GOT3 (cell line): ENCODE measurements at places on chromosomes 5 and 9.

- no peak for DNase-seq
These were observed 46.3 kb downstream of the MAST4 start for GRCh38 chr5:66642538-66642937.

- DNase-seq = no peak
These were observed 71.4 kb upstream of the CHD1 start for GRCh38 chr5:99000221-99000620.

GRCh38 chr5:147578228-147579024 is 68.6 kb upstream of the DPYSL3 start:
- DNase-seq = no peak

DNA sequence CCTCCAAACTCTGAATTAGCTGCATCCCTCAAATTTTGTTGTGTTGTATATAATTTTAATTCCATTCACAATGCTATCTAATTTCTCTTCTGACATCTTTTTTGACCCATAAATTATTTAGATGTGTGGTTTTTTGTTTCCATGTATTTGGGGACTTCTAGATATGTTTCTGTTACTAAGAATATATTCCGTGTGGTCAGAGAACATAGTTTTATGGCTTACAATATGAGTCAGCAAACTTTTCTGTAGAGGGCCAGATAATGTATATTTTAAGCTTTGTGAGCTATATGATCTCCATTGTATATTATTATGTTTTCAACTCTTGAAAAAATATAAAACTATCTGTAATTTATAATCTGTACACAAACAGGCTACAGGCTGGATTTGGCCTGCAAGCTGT is 33.4 kb downstream of the MVB12B start:
- DNase-seq = no peak

DNA sequence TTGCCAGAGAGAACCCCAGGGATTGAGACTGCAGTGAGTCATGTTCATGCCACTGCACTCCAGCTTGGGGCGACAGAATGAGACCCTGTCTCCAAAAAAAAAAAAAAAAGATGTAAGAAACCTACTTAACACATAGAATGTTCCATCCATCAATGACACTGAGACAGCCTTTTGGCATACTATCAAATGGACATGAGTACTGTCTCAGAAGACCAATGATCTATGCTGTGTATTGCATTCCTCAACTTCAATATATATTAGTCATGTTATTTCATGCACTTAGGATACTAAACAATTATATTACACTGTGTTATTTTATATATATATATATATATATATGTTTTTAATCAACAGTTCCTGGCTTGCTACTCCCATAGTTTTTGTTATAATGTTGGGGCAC is 57.1 kb upstream of the ANKH start:
- no peak for DNase-seq

- DNase-seq = no peak
These were observed 173.8 kb downstream of the ADAMTS6 start for GRCh38 chr5:65307931-65308330.

- no peak for DNase-seq
These were observed 71.3 kb downstream of the TMC1 start for GRCh38 chr9:72592502-72593403.

DNA sequence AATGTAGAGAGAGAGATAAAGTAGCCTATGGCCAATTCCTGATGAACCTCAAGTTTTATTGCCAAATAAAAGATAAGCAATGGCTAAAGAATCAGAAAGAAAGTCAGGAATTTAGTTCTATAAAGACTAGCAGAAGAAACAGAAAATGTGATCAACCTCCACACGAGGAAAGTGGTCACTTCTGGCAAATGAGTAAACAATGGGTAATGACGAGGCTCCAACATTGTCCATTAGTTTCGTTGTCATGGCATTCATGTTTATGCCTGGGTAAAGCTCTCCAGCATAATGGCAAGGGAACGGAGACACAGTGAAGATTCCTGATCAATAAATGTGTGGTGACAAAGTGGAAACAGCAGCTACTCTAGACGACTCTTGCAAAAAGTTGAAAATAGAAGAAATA is 341.8 kb upstream of the CTNND2 start:
- no peak for DNase-seq

GRCh38 chr5:97907646-97908400 is 724.8 kb upstream of the RIOK2 start:
- DNase-seq = no peak

DNA sequence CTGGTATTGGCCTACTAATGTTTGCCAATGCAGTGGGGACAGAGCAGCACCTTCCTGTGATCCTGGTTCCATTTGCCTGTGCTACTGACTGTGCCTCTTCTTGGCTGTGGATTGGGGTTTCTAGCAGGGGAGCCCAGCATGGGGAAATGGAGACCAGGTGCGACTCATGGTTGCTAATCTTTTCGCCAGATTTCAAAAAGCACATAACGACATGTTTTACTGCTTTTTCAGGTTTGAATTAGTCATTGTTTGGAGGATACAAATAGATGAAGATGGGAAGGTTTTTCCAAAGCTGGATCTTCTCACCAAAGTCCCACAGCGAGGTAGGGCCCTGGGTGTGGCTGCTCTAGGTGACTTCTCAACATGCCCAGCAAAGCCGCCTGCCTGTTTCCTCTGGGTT is 57.6 kb downstream of the IPPK start:
- DNase-seq = no peak

DNA sequence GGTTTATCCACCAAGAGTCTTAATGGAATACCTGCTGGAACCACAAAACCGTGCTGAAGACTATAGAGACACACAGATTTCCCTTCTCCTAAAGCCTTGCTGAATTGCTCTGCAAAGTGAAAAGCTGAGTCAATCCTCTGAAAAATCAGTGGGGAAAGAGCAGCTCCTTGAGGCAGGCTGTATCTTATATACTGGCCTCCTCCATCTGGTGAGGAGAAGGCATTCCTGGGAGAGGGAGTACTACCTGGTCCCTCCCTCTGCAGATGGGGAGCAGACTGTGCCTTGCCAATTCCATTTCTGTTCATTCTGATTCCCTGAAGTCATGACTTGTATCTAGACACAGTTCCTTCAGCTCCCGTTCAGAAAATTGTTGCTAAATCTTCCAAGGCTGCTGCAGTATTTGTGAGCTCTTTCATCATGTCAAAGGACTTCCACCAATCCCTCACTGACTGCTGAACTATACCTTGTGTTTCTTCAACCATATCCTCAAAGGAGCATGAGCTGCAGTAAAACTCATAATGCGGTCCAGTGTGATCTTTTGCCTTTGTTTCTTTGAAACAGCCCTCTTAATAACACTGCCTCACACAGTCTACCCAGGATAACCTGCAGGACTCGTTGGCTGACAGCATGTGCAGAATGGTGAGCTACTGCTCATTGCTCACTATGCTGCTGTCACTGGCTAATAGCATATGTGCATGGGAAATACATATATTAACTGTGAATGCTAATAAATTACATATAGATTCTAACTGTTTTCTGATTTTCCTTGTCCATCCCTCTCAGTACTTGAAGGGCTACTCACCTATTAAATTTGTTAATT is 84.5 kb downstream of the FOXD1 start:
- no peak for DNase-seq

GRCh38 chr9:36755019-36755418 is 182.3 kb downstream of the MELK start:
- no peak for DNase-seq

DNA sequence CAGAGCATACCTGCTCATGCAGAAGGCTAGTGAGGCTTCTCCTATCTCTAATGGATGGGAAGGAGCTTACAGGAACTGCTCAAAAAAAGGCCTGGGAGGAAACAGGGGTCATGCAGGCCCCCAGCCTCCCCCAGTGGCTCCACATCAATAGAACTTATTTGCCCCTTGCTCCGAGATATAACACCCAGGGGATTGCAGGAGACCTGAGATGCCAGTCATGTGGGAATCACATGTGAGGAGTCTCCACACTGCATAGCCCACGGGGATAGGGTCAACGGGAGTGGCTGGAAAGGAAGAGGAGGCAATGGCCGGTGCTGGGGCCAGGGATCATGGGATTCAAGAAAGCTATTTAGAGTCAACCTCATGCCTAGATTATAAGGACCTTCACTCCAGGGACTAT is 76.2 kb downstream of the NRG2 start:
- no peak for DNase-seq

DNA sequence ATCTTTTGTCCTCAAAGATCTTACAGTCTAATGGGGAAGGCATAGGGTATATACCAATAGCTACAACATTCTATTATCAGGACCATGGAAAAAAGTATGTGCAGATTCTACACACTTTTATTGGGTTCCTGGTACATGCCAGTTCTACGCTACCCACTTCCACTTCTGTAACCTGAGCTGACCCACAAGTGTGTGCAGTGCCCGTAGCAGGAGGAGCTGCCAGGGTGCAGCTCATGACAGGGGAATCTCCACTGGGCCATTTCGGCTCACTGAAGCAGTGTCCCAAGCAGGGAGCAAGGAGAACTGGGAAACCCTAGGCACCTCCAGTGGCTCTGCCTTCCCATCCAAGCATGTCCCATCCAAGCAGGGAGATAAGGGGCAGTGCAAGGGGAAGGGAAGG is 60.4 kb downstream of the FOXI1 start:
- DNase-seq = no peak

DNA sequence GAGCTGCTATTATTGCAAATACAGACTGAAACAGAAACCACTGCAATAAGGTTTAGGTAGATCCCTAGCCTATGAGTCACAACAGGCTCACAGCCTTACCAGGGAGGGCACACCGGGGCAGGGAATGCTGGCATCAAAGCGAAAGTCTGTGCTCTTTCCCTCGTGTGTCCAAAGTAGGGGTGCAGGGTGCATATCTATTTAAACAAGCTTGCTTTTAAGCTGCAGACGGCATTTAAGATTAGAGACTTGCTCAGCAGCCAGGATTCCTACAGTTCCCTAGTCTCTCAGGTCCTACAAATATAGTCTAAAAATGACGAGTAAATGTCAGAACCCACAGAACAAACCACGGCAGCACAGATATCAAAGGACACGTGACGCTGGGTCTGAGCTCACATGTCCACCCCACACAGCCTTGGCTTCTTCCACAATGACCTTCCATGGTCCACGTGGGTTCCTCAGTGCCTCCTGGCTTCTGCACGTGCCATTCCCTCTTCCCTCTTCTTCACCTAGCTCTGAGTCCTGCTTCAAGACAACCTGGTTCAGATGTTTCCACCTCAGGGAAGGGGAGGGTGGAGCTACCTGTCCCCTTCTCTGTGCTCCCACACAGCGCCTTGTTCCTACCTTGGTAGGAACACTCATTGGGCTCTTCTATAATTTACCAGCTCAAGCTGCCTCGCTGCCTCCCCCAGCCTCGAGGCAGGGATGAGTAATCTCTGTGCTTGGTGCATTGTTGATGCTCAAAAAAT is 193.2 kb downstream of the MAPKAP1 start:
- DNase-seq = no peak

DNA sequence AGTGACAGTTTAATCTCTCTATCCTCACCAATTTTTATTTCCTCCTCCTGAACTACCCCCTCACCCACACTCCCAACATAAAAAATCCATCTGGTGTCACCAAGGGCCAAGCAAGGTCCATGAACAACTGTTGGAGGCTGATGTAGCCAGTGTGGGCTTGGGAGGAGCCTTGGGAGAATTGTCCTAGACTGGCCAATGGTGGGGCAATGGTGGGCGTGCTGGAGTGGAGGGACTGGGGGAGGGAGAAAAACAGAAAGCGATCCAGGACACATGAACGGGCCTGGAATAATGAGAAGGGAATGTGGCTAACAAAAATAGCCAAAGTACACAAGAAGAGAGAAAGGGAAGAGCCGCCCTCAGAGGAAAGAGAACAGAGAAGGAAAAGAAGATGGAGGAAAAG is 272.6 kb downstream of the ENC1 start:
- no peak for DNase-seq

GRCh38 chr5:40258222-40258621 is 421.5 kb upstream of the PTGER4 start:
- DNase-seq = no peak

GRCh38 chr5:142602720-142603245 is 83.1 kb downstream of the FGF1 start:
- DNase-seq = no peak

DNA sequence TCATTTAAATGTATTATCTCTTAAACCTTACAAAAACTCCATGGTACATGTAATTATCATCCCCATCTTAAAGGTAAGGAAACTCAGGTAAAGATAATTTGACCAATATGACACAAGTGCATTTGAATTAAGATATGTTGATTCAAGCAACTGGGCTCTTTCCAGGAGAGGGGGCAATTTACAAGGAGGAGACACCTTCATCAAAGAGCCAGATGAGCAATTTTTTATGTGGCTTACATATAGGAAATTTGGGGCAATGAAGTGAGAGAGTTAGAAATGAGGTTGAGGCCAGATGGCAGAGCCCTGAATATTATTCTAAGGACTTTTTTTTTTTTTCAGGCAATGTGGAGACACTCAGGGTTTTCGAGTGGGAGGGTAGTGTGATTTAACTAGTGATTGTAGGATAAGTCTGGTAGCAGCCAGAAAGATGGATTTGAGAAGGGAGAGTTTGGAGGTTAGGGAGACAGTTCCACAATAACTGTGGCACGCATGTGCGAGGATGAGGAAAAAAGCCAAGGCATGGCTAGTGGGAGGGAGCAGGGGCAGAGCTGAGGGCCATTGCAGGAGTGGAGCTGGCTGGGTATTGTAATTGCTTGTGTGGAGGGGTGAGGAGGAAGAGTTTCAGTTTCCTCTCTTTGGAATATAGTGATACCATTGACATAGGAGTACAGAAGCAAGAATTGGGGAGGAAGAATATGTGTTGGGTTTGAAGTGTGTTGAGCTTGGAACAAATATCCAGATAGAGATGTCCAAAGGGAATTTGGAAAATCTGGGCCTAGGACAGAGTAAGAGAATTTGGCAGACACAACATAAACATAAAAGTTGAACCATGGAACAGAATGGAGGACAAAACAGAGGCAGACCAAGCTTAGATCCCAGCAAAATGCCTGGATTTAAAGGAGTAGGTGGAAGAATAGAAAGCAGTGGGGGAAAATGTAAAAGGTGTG is 72.0 kb downstream of the ACTBL2 start:
- no peak for DNase-seq

DNA sequence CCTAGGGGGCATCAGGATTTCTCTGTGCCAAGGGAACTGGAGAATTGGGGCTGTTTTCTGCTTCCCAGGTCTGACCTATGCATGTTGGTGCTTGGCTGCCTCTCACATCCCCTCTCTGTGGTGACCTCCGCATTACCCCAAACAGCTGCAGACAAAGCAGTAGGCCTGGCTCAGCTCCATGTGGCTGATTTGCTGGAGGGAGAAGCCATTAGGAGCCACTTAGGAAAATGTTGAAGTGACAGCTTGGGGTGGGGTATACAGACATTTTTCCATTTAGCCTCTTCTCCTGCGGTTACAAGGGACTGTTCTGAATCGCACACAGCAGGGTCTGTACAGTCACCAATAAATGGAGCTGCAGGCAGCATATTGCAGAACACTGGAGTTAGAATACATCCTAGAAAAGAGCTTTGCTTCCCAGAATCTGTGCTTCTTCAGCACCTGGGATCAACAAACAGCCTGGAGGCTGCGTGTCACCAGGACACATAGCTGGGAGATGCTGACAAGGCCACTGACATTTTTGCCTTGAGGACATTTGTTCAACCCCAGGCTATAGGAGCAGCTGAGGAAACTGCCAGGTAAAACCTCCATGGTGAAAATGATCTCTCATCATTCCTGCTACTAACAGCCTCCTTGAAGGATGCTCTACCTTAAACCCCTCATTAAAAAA is 335.3 kb downstream of the DIRAS2 start:
- DNase-seq = no peak

GRCh38 chr9:128733256-128733655 is 9.3 kb upstream of the ZDHHC12 start:
- DNase-seq = no peak

- DNase-seq = no peak
These were observed 53.9 kb upstream of the PHYKPL start for GRCh38 chr5:178286226-178287090.
